Activated CD8-positive, alpha-beta T cell treated with anti-CD3 and anti-CD28 coated beads for 36 hours (primary cell): ENCODE measurements at places on chromosomes 2 and 18. TPM values are rescaled to one million over a fixed set of nuclear protein-coding genes. Genes with fewer than 3 reads are reported as not detected.

Gene ABCG8
- not detected for total RNA-seq

Gene CCDC102B
- 0.95 TPM for total RNA-seq

GRCh38 chr2:18536100-18536499, 24.4 kb downstream of the RDH14 start:
- no peaks in the 10 kb centered on the region for H3K36me3 ChIP-seq
- no peak for DNase-seq
- H3K27ac ChIP-seq: no peak overlapping the region

GRCh38 chr2:128726911-128727310, 408.2 kb upstream of the HS6ST1 start:
- H3K36me3 ChIP-seq: no peaks in the 10 kb centered on the region
- peaks cover 3% of the 10 kb centered on the region for H3K27me3 ChIP-seq
- no peak overlapping the region for H3K4me3 ChIP-seq
- no peak overlapping the region for H3K27ac ChIP-seq
- peaks cover 11% of the 10 kb centered on the region for H3K4me1 ChIP-seq
- no peak for DNase-seq

GRCh38 chr2:158013891-158014290, 87.8 kb upstream of the UPP2 start:
- DNase-seq: no peak
- H3K27ac ChIP-seq: no peak overlapping the region
- H3K36me3 ChIP-seq: no peaks in the 10 kb centered on the region
- peaks cover 7% of the 10 kb centered on the region for H3K4me1 ChIP-seq

- DNase-seq: no peak
- H3K4me1 ChIP-seq: no peaks in the 10 kb centered on the region
- no peak overlapping the region for H3K4me3 ChIP-seq
- H3K27me3 ChIP-seq: no peaks in the 10 kb centered on the region
- H3K36me3 ChIP-seq: no peaks in the 10 kb centered on the region
These were observed 1250.7 kb upstream of the FAM98A start for GRCh38 chr2:34849827-34850226.

DNA sequence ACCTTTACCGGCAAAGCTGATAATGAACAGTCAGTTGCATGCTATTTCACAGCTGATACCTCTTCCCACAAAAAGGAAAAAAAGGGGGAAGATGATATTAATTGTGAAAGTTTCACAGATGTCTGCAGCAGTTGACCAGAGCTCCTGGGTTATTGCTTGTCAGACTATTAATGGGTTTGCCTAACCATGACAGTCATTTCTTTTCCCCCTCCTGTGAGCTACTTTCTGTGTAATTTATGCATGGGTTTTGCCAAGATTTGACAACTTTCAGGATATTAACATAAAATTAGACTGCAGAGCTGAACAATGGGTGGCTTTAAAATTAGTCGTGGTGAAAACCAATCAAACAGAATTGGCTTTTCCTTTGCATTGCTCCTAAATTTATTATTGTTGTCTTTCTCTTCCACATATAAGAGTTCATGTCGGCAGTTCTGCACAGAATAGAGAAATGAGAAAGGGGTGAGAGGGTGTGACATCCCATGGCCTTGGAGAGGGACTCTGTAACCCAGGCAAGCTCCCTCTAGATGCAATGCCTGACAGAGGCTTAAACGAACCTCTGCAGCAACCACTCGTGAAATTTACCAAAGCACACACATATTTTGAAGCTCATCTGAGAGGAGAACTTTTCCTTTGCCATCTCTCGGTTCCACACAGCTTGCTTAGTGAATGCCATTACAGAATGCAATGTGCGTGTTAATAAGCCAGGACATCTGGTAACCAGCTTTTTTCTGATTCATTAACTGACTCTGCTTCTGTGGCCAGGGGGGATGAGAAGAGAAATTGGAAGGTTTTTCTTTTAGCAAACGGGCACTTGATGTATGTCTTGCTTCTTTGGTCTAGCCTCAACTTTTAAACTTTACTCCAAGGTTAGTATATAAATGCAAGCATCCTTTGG, 82.2 kb upstream of the ITGA4 start:
- H3K4me1 ChIP-seq: peaks cover 23% of the 10 kb centered on the region
- H3K27ac ChIP-seq: no peak overlapping the region
- H3K27me3 ChIP-seq: no peaks in the 10 kb centered on the region
- H3K4me3 ChIP-seq: no peak overlapping the region
- peaks cover 2% of the 10 kb centered on the region for H3K36me3 ChIP-seq

GRCh38 chr18:22185273-22185672, 15.9 kb downstream of the GATA6 start:
- no peak overlapping the region for H3K4me3 ChIP-seq
- no peaks in the 10 kb centered on the region for H3K36me3 ChIP-seq
- DNase-seq: no peak
- H3K27me3 ChIP-seq: peaks cover 4% of the 10 kb centered on the region
- H3K27ac ChIP-seq: no peak overlapping the region
